Activated naive CD4-positive, alpha-beta T cell (primary cell): ENCODE measurements at places on chromosomes 7 and 10.

GRCh38 chr7:2635148-2635668, 3.4 kb downstream of the TTYH3 start:
- DNase-seq = no peak

DNA sequence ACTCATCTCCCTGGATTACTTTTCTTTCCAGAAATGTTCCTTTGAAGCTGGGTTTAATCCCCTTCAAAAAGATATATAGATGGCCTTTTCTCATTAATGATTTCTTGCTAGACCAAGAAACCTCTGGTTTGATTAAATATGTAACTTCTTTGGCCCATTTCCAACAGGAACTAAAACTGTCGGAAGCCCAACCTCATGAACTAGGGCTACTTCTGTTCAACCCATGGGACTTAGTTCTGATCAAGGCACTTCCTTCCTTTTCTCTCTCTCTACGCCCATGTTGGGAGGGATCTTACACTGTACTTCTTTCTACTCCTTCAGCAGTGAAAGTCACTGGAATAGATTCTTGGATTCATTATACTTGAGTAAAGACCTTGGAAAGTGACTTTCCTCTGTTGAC, 83.6 kb downstream of the TMEM106B start:
- no peak for DNase-seq

DNA sequence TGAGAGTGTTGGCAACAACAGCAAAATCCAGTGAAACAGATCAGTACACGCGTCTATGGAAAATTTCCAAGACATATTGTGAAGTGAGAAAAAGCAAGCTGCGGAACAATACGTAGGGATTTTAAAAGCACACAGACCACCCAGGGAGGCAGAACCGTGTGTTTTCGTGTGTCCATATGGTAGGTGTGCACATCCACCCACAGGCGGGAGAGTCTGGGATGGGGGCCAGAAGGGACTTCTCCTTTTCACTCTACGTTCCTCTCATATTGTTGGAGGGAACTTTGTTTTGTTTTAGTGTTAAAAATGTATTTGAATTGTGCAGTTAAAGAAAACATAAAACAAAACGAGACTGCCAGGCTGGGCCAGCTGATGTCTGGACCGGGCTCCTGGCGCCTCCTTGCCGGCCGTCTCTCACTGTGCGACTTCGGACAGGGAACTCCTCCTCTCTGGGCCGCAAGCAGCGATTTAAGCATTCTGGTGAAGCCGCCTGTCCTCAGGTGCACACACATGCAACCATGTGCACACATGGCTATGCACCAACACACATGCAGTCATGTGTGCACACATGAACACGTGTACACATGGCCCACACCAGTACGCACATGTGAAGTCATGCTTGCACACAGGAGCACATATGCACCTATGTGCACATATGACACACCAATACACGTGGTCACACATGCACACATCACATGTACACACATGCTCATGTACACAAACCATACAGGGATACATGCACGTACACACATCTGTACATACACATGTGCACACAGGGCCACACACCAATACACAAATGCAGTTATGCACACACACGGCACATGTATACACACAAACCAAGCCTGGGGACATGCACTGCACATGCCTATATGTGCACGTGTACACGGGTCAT, 141.1 kb downstream of the ELFN1 start:
- no peak for DNase-seq

- no peak for DNase-seq
Observed at GRCh38 chr10:125707541-125708468, 11.7 kb upstream of the EDRF1 start.

DNA sequence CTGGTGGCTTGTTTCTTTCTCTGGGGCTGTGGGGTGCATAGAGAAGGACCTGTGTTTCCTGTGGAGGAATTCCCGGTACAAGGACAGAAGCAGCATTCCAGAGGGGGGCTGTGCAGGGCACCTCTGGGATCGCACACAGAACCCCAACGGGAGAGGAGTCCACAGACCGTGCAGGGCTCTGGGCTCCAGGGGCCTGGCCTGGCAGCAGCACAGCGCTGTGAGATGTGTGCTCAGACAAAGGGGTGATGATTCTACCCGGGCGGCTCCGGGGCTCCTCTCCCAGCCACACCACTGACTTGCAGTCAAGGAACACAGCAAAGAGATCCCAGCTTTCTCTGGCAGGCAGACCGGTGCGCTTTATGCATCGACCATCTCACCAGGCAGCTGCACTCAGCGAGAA, 6.9 kb upstream of the SHH start:
- no peak for DNase-seq

DNA sequence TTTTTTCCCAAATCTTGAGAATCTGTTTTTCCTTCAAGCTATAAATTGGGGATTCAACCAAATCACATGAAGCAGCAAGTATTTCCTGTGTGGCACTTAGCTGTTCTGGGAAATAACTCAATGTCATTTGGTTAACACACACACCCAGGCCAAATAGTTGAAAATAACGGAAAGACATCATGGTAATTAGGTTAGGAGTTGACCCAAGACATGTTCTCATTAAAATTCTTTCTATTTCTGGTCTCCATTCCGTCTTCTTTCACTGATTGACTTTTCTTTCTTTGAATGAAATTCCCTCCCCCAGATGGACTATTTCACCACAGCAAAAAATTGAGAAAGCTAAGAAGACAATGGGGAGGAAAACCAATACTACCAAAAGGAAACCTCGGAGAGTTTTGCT, 30.5 kb downstream of the NRP1 start:
- no peak for DNase-seq

DNA sequence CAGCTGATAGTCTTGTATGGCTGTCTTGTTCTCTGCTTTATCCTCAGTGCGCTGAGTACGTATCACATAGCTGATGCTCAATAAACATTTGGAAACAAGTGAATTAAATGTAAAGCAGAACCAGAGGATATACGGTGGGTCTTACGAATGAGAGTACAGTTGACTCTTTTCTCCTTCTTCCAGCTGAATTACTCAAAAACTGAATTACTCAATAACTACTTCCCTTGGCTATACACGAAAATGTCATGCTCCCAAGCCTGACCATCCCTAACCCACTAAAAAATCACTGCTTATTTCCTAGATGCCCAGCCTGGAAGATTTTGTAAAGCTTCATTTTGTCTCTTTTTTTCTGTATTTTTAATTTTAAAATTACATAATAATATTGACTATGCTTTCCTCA, 3.2 kb upstream of the RSU1 start:
- DNase-seq = no peak

- DNase-seq = no peak
Observed at GRCh38 chr10:16765509-16766375, 51.5 kb downstream of the RSU1 start.

DNA sequence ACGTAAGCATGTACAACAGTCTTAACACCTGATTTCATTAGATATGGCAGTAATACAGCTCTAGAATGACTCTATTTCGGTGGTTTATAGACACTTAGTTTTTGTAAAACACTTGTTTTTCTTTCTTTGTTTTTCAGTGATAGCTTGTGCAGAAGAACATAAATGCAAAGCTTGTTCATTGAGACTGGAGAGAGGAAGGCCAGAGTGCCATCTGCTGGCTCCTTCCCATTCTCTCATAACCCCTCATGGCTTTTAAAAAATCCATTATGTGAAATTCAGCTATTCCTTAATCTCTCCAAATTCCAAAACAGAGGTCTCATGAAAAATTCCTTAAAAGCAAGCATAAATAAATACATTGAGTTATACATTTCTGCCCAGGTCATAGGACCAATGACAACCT, 76.3 kb downstream of the CACNB2 start:
- no peak for DNase-seq

DNA sequence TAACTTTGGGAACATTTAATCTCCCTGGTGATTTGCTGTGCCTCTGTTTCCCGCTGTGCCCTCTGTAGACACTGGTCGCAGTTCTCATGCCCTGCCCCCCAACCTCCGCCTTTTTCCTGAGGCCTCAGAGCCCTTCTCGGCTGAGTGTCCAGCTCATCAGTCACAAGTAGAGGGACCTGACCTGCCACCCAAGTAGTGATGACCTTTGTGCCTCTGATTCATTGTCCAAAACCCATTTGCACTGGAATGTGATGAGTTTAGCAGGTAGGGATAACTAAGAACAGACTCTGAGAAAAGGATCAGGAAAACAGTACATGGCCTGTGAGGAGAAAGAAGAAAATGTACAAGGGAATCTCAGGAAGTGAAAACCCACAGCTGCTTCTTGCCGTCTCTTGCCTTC, 58.8 kb downstream of the LANCL2 start:
- no peak for DNase-seq

- DNase-seq = no peak
Observed at GRCh38 chr10:48805848-48806247, 121.2 kb downstream of the WDFY4 start.

- no peak for DNase-seq
Observed at GRCh38 chr7:144384555-144385245, 18.8 kb downstream of the NOBOX start.

DNA sequence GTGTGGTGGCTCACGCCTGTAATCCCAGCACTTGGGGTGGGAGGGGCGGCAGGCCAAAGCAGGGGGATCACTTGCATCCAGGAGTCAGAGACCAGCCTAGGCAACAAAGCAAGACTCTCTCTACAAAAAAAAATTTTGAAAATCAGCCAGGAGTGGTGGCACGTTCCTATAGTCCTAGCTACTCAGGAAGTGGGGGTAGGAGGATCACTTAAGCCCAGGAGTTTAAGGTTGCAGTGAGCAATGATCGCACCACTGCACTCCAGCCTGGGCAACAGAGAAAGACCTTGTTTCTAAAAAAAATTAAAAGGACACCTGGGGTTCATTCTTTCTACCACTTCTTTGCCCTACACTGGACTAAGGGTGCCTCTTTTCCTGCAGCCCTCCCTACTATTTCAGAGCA, 15.1 kb downstream of the WAPL start:
- DNase-seq = no peak

- DNase-seq = no peak
Observed at GRCh38 chr7:94146408-94146807, 142.3 kb upstream of the BET1 start.

- DNase-seq = no peak
Observed at GRCh38 chr7:151891182-151891581, 14.3 kb upstream of the PRKAG2 start.

- no peak for DNase-seq
Observed at GRCh38 chr10:130495116-130495862, 359.1 kb downstream of the GLRX3 start.

DNA sequence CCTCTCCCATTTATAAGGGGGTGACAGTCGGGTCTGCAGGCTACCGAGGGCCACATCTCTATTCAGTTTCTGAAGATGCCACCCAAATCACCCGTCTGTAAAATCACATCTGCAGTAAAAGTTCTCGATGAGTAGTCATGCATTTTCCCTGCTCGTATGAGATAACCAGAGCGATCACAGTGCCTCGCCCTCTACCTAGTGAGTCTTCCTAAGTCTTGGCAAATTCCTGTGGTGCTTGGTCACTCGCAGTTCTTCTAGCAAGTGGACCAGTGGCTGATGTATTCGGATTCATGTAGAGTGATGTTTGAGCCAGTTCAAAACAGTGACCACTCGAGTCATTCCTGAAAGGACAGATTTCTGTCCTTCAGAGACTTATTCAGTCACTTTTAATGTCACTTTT, 44.9 kb downstream of the INSYN2A start:
- no peak for DNase-seq

DNA sequence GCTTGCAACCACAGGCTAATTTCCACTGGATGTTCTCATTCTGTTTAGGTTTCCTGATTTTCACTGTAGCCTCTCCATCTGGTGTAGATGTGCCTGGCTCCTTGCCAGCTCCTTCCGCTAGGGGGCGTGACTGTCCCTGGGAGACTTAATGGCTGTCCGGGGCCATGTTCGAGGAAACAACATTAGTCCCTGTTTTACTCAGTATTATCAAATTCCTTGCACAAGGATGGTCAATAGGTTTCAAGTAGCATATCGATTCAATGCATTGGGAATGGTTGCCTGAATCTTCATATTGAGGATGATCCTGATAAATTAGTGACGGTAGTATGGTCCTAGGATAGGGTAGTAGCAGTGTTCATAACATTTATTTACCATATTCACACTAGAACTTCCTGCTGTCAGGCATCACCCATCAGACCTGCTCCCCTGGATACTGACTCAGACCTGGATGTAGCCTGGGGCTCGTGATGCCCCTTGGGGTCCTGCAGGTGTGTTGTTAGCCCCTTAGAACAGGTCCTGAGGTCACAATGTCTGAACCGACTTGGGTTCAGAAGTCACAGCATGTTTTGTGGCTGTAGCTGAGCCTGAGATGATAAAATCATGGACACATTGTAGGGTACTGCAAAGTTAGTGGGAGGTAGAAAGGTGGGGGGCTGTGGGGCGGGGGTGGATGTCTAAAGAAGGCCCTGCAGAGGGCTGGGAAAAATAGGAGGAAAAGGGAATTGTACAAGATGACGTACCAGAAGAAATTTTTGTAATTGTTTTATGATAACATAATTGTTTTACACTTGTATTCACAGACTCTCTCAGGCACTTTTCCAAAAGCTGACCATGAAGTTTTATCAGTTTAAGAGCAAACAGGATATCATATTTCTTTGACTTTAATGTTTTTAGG, 8.9 kb upstream of the EXOC6 start:
- DNase-seq = peak; percentile 29

GRCh38 chr10:52486840-52487611, 172.9 kb downstream of the DKK1 start:
- no peak for DNase-seq

DNA sequence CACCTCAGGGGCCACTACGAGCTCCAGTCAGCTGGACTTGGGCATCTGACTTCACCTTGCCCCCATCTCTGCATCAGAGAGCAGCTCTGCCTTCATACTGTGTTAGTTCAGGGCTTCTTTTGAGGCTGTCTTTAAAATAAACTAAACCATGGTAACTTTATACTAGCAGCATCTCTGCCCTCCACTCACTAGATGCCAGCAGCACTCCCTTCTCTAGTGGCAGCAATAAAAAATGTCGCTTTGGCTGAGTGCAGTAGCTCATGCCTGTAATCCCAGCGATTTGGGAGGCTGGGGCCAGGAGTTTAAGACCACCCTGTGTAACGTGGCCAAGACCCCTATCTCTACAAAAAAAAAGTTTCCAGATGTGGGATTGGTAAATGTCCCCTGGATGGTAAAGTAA, 584.4 kb downstream of the INHBA start:
- DNase-seq = no peak

- DNase-seq = no peak
Observed at GRCh38 chr7:42932811-42933591, 825 bp downstream of the MRPL32 start.

GRCh38 chr10:22489975-22490374, 144.7 kb downstream of the SPAG6 start:
- no peak for DNase-seq

DNA sequence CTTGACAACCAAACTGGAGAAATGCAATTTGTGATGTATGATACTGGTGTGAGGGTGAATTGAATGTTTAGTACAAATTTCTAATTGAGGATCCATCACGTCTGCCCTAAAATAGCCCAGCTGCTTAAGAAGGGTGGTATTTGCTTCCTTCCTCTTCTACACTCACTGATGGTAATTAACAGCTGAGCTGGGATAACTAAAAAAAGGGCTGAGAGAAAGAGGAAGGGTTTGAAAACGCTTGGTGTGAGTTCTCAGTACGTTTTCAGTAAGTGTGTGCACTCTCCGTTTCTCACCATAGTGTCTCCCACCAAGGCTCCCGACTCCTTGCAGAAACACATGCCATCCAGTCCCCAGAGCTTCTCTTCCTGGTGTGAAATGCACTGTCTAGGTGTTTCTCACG, 54.3 kb downstream of the MAP3K8 start:
- no peak for DNase-seq

GRCh38 chr7:159051916-159052315, 92.8 kb downstream of the VIPR2 start:
- no peak for DNase-seq

GRCh38 chr7:41928781-41929180, 225.9 kb upstream of the INHBA start:
- no peak for DNase-seq

- DNase-seq = no peak
Observed at GRCh38 chr10:104230490-104230889, 1.7 kb downstream of the CFAP43 start.
